Transverse colon (tissue), 4 donors: ENCODE measurements at places on chromosomes 4 and X. TPM values are rescaled to one million over a fixed set of nuclear protein-coding genes. Genes with fewer than 3 reads are reported as not detected.

Gene CD38
- not detected for total RNA-seq

Gene NAA15
- 9.4 TPM for total RNA-seq

GRCh38 chr4:148044089-148044911, 312.4 kb downstream of the ARHGAP10 start:
- no peak for DNase-seq

GRCh38 chrX:39724544-39724943, 373.2 kb downstream of the BCOR start:
- no peak for DNase-seq

DNA sequence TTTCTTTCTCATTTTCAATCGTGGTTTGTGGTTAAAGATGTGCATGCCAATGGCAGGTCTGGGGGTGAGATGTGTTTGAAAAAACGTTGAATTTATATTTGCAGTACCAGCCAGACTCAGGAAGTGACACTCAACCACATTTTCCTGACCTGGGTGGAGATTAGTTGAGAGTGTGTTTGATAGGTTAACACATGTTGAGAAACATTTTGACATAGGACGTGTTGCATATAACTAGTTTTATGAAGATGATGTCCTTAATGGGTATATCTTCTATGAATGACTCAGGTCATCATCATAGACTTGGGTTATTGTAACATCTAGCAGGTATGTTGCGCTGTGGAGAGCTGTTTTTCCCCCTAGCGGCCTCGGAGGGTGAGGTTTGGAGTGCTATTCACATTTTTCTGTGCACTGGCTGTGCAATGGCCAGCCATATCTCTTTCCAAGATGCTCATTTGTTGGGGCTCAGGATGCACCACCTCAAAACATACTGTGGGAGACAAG, 21.7 kb upstream of the CD38 start:
- DNase-seq: peak; percentile 20

GRCh38 chr4:153919667-153920066, 130.8 kb upstream of the SFRP2 start:
- DNase-seq: no peak

DNA sequence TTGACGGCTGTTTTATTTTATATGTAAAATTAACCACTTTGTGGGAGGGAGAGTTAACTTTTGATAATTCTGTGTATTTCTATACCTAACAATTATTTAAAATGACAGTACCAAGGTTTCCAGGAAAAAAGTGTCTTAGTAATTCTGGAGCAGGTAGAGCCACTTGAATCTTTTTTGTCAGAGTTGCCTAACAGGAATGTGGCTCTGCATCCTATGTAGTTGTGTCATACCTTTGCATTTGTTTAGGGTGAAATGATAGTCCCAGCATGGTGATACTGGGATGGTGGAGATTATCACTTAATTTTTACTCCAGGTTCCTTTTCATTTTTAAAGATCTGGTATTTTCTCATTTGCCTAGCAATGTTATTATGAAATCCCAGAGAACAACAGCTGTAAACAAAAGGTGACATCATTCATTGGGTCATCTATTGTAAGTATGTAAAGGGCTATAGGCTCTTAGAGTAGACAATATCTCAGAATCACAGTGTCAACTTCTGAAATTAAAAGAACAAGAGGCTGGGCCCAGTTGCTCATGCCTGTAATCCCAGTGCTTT, 9.6 kb downstream of the SGMS2 start:
- DNase-seq: no peak
